ENCODE measurements at places on chromosomes 4 and X.

DNA sequence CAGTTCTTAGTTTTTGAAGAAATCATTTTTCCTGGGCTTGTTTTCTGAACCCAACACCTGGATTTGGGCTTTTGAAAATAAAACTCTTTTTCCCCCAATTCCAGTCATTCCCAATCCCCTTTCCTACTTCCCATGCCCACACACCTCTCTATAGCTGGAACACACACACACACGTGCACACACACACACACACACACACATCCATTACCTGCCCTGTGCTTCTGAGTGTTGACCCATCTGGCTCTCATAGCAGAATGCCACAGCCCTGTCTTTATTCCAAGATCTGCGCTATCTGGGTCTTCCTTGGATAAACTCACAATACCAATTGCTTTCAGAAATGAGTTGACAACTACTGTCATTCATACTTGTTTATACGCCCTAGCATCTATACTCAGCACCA lies 54.9 kb upstream of the C4orf54 start:
- DNase-seq = no peak

DNA sequence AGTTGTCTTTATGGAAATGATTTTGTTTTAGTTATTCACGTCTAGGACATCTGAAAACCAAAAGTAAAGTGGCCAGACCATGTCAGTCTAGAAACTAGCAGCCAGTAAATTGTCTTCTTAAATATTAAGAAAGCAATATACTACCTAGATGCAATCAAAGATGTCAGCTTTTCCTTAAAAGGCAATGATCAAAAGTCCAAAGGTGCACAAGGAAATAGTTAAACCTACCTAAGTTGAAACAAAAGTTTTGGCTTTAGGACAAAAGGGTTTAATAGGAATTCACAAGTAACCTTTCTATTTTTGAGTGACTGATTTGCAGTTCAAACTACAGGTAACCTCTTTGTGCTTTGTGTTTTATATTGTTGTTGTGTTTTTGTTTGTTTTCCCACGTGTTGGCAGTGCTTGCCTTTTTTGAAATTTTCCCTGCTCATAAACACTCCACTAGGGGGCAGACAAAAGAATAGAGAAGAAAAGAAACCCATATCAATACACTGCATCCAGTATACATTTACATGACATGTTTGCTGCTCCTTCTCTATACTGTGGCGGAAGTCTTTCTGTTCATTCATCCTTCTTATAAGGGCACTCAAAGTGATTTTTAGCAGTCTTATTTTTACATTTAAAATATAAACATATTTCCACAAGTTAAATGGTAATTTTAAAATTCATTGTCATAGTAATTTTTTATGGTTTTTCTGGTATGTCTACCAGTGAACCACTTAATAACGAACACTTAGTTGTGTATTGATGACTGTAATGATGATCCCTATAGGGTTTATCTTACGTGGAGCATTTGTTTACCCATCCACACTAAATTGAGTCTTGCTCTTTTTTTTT lies 62.7 kb downstream of the GAB1 start:
- DNase-seq = no peak

GRCh38 chr4:108795733-108796132 lies 32.9 kb upstream of the ETNPPL start:
- DNase-seq = no peak

GRCh38 chr4:125728568-125728967 lies 413.8 kb downstream of the FAT4 start:
- peak; percentile 80 for DNase-seq

DNA sequence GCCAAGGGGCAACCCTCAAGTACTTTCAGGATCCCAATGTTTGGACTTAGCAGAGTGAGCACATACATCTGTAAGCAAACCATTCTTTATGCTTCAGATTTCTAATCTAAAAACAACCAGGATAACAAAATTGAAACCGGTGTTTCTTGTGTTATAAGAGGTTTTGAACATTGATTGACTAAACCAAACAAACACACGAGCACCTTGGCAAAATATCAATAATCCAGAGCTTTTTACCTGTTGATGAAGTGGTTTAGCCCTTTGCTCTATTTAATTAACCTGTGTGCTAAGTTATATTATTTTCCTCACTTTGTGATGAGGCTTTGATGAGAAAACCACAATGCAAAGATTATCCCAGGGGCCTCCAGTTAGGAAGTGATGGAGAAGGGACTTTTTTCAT lies 255.3 kb upstream of the CXXC4 start:
- DNase-seq = no peak

GRCh38 chr4:159608436-159608835 lies 505.6 kb downstream of the RAPGEF2 start:
- no peak for DNase-seq

DNA sequence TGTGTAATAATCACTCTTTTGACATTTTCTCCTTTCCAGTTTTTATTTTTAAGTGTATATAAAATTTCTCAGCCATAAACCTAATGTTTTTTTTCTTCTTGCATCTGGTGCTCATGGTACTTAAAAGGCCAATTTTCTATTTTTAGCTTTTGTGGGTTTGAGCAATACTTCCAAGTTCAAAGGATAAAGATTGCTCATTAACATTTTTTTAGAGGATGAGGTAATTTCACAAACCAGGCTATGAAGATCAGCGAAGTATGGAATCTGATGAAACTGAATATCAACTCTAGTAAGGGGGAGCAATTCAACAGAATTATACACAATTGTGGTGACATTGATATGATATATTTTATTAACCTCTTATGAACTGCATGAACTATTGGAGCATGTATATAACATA lies 25.8 kb upstream of the KLHL34 start:
- DNase-seq = peak; percentile 10

GRCh38 chrX:109842611-109843010 lies 109.6 kb upstream of the ACSL4 start:
- DNase-seq = no peak

GRCh38 chr4:108884596-108884995 lies 121.7 kb upstream of the ETNPPL start:
- DNase-seq = no peak

GRCh38 chr4:184599492-184600135 lies 49.6 kb downstream of the CASP3 start:
- peak; percentile 60 for DNase-seq

DNA sequence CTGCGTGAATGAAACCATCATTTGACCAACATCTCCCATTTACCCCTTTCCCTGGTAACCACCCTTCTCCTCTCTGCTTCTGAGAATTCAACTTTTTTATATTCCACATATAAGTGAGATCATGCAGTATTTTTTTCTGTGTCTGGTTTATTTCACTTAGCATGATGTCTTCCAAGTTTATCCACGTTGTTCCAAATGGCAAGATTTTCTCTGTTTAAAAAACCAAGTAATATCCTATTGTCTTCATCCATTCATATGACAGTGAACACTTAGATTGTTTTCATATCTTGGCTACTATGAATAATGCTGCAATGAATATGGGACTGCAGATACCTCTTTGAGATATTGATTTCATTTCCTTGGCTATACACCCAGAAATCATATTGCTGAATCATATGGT lies 362.4 kb upstream of the SLC7A11 start:
- no peak for DNase-seq
